Endothelial cell (in vitro differentiated cells): ENCODE measurements at places on chromosomes 4 and X.

GRCh38 chr4:116413222-116413621, 672.2 kb downstream of the TRAM1L1 start:
- DNase-seq, result no peak

DNA sequence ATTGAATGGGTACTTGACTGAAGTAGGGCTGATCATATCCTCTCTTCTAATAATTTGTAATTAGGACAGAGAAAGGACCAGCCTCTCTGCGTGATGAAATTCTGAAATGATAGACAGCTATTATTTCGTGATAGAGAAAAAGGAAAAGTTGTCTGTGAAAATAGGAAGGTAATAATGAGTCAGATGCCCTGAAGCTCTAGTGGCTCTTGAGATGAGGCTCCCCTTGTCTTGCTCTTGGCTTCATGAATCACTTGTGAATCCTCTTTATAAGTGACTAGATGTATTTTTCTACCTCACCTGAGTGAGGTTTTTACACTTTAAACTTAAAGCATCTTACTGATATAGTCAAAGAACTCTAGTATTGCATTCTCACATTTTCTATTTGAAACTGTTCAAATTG, 888.9 kb downstream of the PCDH18 start:
- DNase-seq, result no peak

DNA sequence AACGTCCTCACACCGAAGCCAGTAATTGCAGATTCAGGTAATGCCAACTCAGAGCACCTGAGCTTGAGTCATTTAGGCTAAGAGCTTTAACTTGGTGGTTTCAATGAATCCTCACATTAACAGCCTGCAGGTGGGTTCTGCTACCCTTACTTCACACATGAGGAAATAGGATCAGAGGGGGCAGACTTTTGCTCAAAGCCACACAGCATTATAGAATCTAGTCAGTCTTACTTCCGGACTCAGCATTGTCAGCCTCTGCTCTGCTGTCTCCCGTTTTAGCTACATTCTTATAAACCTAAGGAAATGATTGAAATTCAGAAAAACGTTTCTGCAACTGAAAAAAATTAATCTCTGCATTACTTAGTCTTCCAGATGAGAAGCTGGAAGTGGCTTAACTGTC, 6.0 kb downstream of the C4orf50 start:
- DNase-seq, result no peak

DNA sequence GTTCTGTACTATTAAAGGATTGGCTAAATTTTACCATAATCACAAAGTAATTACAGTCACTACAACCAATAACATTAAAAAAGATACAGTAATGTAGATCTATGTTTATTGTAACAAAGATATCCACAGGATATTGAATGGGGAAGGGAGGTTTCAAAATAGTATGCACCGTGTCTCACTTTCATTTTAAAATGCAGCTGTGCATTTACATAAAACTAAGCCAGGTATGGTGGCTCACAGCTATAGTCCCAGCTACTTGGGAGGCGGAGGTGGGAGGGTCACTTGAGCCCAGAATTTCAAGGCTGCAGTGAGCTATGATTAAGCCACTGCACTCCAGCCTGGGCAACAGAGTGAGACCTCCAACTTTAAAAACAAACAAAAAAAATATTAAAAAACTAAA, 8.5 kb downstream of the SRP72 start:
- DNase-seq, result no peak

- DNase-seq, result no peak
These were observed 59.4 kb downstream of the HPF1 start for GRCh38 chr4:169698331-169698730.

GRCh38 chr4:182307746-182308145, 64.5 kb downstream of the TENM3 start:
- DNase-seq, result no peak

DNA sequence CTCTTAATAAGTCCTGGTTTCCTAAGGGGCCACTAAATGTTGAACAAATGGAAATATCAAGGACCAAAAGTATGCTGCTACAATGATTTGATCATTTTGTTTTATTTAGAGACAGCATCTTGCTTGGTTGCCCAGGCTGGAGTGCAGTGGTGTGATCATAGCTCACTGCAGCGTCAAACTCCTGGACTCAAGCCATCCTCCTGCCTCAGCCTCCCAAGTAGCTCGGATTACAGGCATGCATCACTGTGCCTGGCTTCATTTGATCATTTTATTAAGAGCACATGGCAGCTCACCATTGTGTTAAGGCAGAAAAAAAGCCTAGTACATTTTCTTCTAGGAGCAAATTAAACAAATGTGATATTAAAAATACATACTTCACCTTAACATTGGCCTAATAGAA, 52.7 kb downstream of the DCLK2 start:
- DNase-seq, result no peak

DNA sequence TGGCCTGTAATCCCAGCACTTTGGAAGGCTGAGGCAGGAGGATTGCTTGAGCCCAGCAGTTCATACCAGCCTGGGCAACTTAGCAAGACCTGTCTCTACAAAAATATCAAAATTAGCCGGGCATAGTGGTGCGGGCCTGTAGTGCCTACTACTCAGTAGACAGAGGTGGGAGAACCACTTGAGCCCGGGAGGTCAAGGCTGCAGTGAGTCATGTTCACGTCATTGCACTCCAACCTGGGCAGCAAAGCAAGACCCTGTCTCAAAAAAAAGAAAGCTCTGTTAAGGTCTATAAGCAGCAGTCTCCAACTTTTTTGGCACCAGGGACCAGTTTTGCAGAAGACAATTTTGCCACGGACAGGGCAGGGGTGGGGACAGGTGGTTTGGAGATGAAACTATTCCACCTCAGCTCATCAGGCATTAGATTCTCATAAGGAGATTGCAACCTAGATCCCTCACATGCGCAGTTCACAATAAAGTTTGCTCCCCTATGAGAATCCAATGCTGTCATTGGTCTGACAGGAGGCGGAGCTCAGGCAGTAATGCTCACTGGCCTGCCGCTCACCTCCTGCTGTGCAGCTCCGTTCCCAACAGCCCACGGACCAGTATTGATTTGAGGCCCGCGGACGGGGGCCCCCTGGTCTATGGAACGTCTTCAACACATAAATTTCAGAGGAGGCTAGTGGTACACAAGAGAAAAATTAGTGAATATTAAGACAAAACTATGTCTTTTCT, 67.9 kb downstream of the KLHL8 start:
- no peak for DNase-seq

DNA sequence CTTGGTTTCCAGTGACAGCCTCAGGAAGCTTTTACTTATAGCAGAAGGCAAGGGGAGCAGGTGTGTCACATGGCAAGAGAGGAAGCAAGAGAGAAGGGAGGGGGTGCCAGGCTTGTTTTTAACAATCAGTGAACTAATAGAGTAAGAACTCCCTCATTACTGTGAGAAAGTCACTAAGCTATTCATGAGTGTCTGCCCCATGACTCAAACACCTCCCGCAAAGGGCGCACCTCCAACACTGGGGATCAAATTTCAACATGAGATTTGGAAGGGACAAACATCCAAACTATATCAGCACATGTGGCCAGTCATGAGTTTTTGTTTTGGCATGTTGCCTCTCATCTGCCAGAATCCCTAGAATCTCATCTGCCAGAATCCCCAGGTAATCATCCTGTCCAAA, 183.5 kb upstream of the C1QTNF7 start:
- no peak for DNase-seq

- DNase-seq, result no peak
These were observed 156.6 kb upstream of the FTHL17 start for GRCh38 chrX:31228415-31228832.

GRCh38 chr4:33715841-33716395, 2528.4 kb downstream of the ARAP2 start:
- DNase-seq, result no peak

DNA sequence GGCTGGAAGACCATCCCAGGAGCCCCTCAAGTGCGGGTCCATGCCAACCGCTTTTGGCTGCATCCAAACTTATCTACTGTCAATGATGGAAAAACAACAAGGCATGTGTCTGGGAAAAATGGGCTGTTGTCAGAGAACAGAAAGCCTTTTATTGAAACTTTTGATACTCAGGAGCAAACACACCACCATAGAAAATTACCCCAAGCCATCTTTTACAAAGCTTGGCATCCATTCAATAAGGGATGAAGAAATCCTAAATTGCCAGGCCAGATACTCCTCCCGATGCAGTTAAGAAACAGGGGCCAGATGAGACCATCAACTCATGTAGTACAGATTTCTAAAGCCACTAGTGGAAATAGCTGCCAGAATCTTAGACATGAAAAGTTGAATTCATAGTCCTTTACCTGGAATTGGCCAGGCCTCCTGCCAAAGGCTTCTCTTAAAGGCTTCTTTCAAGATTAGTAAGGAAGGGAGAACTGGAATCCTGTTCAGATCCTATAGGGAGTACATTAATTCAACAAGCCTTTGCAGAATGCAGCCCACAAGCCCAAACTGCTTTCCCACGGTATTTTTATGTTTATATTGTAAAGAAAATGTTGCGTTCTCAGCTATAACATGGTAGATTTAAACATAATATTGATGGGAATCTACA, 145.4 kb upstream of the MAP3K15 start:
- DNase-seq, result no peak

GRCh38 chrX:65536291-65536690, 1.7 kb upstream of the LAS1L start:
- no peak for DNase-seq

- DNase-seq, result peak; percentile 68
These were observed 80.7 kb upstream of the IGFBP7 start for GRCh38 chr4:57190601-57191481.

GRCh38 chr4:10106421-10107039, 10.1 kb downstream of the WDR1 start:
- no peak for DNase-seq

GRCh38 chr4:112001041-112001440, 144.2 kb upstream of the FAM241A start:
- DNase-seq, result no peak

- DNase-seq, result no peak
These were observed 172.0 kb upstream of the KLF3 start for GRCh38 chr4:38491854-38492478.

DNA sequence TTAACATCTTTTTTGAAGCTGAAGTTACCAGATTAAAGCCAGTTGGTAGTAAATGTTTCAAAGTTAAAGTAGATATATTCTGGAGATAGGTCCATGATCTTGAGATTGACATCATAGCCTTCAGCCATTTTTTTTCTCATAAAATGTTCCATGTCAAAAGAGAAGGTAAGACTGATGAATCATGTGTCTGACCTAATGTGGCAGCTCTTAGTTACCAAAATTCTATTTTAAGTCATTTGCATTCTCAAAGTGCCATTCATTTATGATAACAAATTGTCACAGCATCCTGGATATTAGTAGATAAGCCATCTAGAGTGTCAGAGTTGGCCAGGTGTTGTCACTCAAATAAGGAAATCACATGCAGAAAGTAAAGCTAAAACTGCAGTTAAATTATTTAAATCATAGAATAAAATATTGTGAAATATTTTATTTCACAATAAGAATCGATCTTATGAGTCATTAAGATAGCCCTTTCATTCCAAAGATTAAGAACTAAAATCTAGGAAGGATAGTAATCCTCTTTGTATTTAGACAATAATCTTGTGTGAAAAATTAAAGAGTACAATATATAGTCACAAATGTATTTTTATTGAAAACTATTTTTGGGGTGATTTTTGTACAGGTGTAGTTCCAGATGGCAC, 65.7 kb upstream of the ADAD1 start:
- DNase-seq, result no peak

DNA sequence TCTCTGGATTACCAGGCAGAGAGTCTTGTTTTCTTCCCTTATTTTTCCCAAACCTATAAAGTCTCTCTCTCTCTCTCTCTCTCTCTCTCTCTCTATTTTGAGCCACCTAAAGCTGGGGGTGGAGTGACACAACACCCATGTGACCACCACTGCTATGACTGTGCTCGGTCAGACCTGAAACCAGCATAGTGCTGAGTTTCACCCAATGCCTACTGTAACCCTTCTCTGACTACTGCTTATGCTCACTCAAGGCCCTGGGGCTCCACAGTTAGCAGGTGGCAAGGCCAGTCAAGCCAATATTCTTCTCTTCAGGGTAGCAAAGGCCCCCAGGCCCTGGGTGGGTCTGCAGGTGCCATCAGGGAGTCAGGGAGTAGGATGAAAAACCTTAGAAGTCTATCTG, 114.7 kb upstream of the ARMCX2 start:
- DNase-seq, result no peak

GRCh38 chr4:66688674-66689073, 856.6 kb downstream of the CENPC start:
- DNase-seq, result no peak

DNA sequence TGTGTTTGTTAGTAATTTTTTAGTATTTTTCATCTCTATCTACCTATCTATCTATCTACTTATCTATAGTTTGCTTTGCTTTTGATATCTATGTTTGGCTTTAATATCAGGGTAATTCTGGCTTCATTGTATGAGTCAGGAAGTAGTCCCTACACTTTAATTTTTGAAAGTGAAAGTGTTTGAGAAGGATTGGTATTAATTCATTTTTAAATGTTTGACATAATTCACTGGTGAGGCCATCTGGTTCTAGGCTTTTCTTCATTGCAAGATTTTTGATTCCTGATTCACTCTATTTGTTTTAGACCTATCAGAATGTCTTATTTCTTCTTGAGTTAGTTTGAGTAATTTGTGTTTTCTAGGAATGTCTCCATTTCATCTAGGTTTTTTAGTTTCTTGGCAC, 20.2 kb upstream of the TCP11X2 start:
- DNase-seq, result no peak

DNA sequence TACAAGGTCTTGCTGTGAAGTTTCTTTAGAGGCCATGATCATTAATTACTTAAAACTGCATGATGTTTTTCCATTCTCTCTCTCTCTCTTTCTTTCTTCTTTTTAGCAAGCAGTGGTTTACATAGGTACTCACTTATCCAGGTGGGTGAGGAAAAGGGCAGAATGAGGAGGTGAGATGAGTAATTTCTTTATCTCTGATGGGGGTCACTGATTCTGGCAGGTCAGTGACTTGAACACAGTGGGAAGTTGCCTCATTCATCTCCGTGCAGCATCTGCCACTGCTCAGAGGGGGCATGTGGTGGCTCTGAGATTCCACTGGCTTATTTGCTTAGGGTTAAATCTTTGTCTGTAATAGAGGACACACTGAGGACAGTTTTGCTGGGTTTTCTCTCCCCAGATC, 62.6 kb downstream of the FAM114A1 start:
- no peak for DNase-seq

- DNase-seq, result no peak
These were observed 535.3 kb upstream of the RPS6KA3 start for GRCh38 chrX:20802036-20802435.

- DNase-seq, result no peak
These were observed 130.9 kb downstream of the AFAP1 start for GRCh38 chr4:7808752-7809151.

- no peak for DNase-seq
These were observed 140.8 kb upstream of the SFRP2 start for GRCh38 chr4:153929675-153930074.

- no peak for DNase-seq
These were observed 70.5 kb downstream of the GRIA2 start for GRCh38 chr4:157291071-157291470.

- DNase-seq, result no peak
These were observed 649.3 kb downstream of the IQCM start for GRCh38 chr4:149166365-149166764.
